ENCODE measurements at places on chromosomes 4 and X. TPM values are rescaled to one million over a fixed set of nuclear protein-coding genes. Genes with fewer than 3 reads are reported as not detected.

DNA sequence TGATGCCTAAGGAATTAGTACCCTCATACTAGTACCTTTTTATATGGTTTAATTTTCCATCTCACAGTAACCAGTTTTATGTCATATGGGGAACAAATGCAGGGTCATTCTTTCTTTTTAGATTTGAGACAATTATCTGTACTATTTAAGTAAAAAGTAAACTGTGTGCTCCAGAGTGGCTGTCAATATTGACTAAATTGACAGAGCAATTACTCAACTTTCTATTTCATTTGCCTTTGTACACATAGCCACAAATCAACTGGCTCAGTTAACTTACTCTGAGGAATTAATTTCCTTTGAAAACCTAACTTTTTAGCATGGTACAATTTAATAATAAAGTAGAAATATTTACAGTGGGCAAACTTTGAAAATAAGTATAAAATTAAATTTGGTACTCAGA lies 28.5 kb upstream of the TEX13C start:
- DNase-seq: no peak

DNA sequence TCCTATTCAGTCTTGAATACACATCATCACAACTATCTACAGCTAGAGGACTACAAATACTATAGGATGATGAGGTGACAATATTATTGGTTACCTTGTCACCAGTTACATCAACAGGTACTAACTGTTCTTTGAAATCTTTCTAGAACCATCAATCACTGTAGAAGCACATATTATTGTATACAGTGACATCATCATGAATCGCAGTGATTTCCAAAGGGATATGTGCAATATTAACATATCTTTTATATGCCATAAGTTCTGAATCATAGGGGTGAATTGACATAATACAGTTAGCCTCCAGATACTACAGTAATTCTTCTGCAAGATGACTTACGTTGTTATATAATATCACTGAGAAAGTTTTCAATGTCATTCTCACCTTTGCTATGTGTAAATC lies 105.2 kb upstream of the HPGD start:
- no peak for DNase-seq

DNA sequence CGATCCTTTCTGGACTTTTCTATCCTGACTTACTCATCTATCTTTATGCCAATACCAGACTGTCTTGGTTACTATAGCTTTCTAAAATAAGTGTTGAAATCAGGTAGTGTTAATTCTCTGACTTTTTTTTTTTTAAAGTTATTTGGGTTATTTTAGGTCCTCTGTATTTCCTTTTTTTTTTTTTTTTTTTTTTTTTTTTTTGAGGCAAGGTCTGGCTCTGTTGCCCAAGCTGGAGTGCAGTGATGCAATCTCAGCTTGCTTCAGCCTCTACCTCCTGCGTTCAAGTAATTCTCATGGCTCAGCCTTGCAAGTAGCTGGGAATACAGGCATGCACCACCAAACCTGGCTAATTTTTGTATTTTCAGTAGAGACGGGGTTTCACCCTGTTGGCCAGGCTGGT lies 2.8 kb upstream of the NELFA start:
- no peak for DNase-seq

The IBSP gene
- total RNA-seq: not detected

Data from posterior vena cava (tissue), 2 donors.